ENCODE measurements at places on chromosomes 3 and 15. TPM values are rescaled to one million over a fixed set of nuclear protein-coding genes. Genes with fewer than 3 reads are reported as not detected.

DNA sequence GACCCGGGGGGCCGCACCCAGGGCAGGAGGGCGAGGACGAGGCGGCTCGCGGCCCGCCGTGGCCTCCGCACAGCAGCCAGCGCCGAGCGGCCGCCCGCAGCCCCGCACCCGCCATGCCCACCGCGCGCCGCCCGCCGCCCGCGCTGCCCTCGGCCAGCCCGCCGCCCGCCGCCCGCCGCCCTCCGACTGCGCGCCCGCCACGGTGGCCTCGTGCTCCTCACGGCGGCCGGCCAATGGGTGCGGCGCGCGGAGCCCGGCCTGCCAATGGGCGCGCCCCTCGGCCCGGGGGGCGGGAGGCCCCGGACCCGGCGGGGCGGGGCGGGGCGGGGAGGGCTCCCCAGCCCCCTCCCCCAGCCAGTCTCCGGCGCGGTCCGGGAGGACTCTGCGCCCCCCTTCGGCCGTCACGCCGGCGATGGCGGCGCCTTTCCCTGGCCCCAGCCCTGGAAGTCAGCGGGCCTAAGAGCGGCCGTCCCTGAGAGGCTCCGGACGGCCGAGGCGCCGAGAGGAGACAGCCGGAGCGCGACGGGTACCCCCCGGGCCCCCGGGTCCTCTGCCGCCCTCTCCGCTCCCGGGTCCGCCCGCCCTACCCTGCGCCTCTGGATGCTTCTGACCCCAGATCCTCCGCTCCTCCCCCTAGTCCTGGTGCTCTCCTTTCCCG, at the start of gene NT5DC2:
NT5DC2 (minus strand) TSS at position 235 of the 658 bp plus-strand sequence; CDS start at position 115, 120 bp downstream.
- peak within 1 kb of the TSS; percentile 88 for H3K27ac ChIP-seq
- peaks cover 7% of the 10 kb centered on the region for H3K36me3 ChIP-seq
- H3K4me1 ChIP-seq, result peaks cover 52% of the 10 kb centered on the region
- peak within 1 kb of the TSS; percentile 83 for H3K4me3 ChIP-seq
- peak; percentile 91 for DNase-seq

- H3K27ac ChIP-seq, result no peak overlapping the region
- H3K36me3 ChIP-seq, result peaks cover 2% of the 10 kb centered on the region
- H3K4me3 ChIP-seq, result no peak overlapping the region
- DNase-seq, result no peak
Observed at GRCh38 chr3:98994128-98994762, 92.8 kb upstream of the DCBLD2 start.

- H3K4me3 ChIP-seq, result no peak overlapping the region
- H3K27me3 ChIP-seq, result peaks cover 9% of the 10 kb centered on the region
- no peaks in the 10 kb centered on the region for H3K36me3 ChIP-seq
- no peak for DNase-seq
- H3K4me1 ChIP-seq, result no peaks in the 10 kb centered on the region
Observed at GRCh38 chr3:3734881-3735280, 64.3 kb upstream of the LRRN1 start.

- no peak overlapping the region for H3K4me3 ChIP-seq
- H3K4me1 ChIP-seq, result peaks cover 4% of the 10 kb centered on the region
- DNase-seq, result no peak
- no peaks in the 10 kb centered on the region for H3K36me3 ChIP-seq
- peaks cover 14% of the 10 kb centered on the region for H3K27me3 ChIP-seq
Observed at GRCh38 chr15:45719490-45719889, 84.7 kb downstream of the SQOR start.

TLR9 gene
- not detected for total RNA-seq

DNA sequence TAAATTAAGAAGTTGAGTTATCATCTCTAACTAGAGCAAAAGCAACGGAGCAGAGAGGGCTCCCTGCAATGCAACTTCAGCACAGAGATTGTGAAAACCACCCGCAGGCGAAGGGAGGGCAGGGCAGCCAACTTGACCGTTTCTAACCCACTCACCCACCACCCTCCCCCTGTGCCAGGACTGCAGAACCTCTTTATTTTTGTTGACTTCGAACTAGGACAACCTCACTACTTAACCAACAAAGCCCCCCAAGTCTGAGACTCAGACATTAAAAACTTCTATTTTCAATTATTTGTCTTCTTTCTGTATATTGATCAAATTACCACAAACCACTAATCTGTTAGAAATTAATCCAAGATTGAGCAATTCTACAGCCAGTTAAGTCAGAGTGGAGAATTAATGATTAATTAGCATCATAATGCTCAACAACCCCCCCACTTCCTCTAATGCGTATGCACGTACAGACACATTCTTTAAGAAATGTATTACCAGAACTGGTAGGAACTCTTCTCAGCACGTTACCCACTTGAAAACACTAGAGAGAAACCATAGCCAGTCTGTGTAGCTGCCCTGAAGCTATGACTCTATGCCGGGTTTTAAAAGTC, 2.0 kb downstream of the MGLL start:
- H3K36me3 ChIP-seq, result peaks cover 16% of the 10 kb centered on the region
- H3K27ac ChIP-seq, result peak overlapping the region; percentile 28
- DNase-seq, result no peak
- peaks cover 46% of the 10 kb centered on the region for H3K4me1 ChIP-seq
- peak overlapping the region; percentile 91 for H3K4me3 ChIP-seq

GRCh38 chr15:85950101-85950500, 129.6 kb upstream of the AGBL1 start:
- H3K4me3 ChIP-seq, result no peak overlapping the region
- H3K36me3 ChIP-seq, result no peaks in the 10 kb centered on the region
- H3K4me1 ChIP-seq, result no peaks in the 10 kb centered on the region
- no peak for DNase-seq
- H3K27me3 ChIP-seq, result no peaks in the 10 kb centered on the region
- H3K27ac ChIP-seq, result no peak overlapping the region

- H3K27me3 ChIP-seq, result no peaks in the 10 kb centered on the region
- DNase-seq, result no peak
- H3K4me1 ChIP-seq, result peaks cover 11% of the 10 kb centered on the region
Observed at GRCh38 chr3:142777927-142778326, 54.1 kb downstream of the TRPC1 start.

DNA sequence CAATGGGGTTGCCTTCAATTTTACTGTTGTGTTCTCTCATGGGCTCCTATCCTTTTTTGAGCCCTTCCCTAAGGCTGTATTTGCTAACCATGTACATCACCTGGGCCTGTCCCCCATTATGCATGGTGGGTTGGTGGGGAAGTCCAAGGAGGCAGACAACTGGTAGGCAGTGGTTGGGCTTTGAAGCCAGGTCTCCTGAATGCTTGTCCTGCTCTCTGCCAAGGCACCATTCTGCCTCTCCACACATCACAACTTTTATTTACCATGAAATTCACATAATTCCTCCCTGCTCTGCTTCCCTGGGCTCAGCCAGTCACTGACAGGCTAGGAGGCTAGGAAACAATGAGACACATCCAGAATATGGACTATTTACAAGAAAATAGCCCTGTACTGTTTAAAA, 41.0 kb upstream of the COPB2 start:
- no peak overlapping the region for H3K4me3 ChIP-seq
- H3K27ac ChIP-seq, result no peak overlapping the region
- no peak for DNase-seq
- H3K36me3 ChIP-seq, result peaks cover 4% of the 10 kb centered on the region
- H3K27me3 ChIP-seq, result no peaks in the 10 kb centered on the region
- H3K4me1 ChIP-seq, result peaks cover 4% of the 10 kb centered on the region

DNA sequence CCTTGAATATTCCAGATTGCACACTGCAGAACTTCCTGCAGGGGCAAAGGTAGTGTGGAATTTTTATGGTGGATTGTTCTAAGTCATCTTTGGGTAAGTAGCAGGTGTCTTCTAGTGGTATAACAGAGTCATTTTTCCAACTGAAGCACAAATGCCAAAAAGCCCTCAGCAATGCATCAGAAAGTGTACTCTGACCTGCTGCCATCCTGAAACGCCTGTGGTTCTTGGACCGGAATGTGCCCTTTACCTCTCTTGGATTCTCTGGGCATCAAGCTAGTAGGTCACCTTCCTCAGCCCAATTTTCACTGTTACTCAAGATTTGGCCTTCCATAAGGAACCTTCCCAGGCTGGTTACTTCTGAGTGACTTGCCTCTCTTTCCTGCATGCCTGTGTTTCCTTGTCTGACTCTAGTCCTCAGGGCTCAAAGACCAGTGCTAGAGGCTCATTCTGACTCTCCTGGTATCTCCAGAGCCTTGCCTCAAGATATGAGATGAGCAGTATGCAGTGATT, 4.8 kb downstream of the CLSTN2 start:
- peaks cover 28% of the 10 kb centered on the region for H3K4me1 ChIP-seq
- DNase-seq, result no peak
- H3K4me3 ChIP-seq, result no peak overlapping the region
- no peak overlapping the region for H3K27ac ChIP-seq
- H3K36me3 ChIP-seq, result peaks cover 6% of the 10 kb centered on the region

- no peak for DNase-seq
- H3K27me3 ChIP-seq, result peaks cover 40% of the 10 kb centered on the region
- H3K4me3 ChIP-seq, result no peak overlapping the region
- H3K36me3 ChIP-seq, result no peaks in the 10 kb centered on the region
Observed at GRCh38 chr3:102237181-102237580, 197.6 kb upstream of the ZPLD1 start.
